BE2C (cell line): ENCODE measurements at places on chromosomes 2 and 18.

DNA sequence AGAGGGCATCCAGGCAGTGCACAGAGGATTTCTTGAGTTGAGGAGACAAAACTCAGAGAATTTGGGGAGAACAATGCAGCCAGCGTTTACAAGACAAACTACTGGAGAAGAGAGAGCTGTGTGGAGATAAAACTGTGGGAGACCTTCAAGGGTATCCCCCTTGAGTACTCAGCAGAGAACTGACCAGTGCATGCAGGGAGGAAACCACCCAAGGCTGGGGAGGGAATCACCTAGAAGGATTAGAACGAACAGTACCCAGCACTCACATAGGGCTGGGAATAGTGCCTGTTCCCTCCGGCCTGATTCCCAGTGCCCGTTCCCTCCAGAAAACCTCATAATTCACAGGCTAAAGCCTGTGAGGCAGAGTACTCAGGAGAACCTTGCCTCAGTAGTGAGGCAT, 61.9 kb upstream of the YPEL5 start:
- DNase-seq: no peak

GRCh38 chr2:131125195-131125757, 20.1 kb downstream of the PLEKHB2 start:
- DNase-seq: no peak

GRCh38 chr18:42532119-42532518, 577.1 kb downstream of the PIK3C3 start:
- DNase-seq: no peak

DNA sequence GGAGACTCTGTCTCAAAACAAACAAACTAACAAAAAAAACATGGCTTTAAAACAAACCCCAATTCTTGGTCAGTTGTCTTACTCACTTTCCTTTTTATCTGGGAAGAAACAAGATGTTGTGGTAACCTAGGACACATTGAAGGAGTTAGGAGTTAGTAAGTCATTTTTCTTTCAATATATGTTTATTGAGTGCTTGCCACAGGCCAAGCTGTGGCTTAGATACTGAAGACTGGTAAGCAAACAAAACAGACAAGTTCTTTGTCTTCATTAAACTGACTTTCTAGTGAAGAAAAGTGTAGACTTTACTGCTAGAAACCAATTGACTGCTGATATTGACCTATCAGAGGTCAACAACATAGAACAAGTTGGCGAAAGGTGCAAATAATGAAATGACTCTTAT, 1228.3 kb upstream of the FAM98A start:
- DNase-seq: no peak

DNA sequence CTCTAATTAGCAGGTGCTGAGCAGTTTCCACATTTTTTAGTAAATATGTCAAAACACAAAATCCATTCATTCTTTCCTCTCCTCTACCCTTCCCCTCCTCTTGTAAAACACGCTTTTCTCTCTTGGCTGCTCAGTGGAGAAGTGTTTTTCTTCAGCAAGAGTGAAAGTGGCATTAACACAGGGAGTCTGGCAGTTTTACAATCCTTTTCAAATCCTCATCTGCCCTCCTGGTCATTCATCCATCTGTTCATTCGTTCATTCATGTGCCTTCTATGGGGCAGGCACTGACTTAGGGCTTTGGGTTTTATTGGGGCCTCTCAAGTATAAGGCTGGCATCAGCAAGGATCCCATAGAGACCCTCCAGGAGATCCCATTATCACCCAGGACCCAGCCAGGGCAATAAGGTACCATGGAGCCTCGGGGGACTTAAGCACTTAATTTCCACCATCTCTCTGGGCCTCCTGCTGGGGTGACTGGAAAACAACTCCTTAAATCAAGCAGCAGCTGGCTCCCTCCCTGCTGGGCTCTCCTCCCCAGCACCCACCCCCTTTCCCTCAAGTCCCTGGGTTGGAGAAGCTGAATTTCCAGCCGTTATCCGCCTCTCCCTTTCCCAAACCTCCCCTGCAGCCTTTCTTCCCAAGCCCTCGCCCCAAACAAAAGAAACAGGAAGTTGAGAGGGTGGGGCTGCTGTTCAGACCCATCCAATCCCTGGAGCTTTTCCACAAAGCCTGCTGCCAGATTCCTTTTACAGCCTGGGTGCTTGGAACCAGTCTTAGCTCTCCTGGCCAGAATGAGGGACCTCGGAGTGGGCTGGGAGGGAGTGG, 32.6 kb downstream of the MARCHF4 start:
- DNase-seq: peak; percentile 38

DNA sequence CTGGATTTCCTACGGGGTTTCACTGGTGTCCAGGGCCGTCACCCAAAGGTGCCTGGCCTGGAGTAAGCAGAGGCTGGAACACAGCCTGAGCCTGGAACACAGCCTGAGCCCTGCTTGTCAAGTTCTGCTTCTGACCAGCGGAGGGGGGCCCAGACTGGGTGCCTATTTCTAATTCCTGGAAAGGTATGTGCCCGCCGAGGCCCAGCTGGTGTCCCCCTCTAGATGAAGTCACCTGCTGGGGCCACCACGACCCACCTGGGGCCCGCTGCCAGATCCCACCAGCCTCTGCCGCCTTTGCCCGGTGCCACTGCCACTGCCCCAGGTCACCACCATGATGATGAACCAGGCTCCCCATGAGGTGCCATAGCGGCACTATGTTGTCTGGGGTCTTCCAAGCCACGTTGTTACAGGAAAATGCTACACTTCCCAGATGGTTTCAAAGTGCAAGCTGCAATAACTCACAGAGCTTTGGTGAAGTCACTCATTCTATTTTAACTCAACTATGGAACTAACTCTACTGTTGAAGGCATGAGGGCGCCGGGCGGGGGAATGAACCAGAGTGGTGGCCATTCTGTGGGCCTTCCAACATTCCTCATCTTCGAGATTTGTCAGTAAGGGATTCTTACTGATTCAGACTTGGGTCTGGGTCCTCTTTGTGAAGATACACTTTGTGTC, 40.9 kb upstream of the LAPTM4A start:
- DNase-seq: no peak

DNA sequence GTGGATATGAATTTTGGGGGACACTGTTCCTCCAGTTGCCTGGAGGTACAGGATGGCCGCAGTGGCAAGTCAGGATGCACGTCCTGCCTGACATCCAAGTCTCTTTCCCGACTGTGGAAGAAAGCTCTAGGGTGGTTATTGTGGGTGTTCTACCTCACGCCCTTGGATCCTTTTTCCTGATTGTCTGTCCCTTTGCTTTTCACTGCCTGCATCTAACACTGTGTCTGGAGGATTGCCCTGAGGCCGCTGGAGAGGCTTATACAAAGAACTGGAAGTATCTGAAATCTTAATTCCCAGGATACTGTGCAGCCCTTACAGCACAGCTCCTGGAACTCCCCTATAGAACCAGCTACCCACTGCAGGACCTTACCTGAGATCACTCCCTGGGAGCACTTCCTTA, 250.5 kb downstream of the TFCP2L1 start:
- no peak for DNase-seq

DNA sequence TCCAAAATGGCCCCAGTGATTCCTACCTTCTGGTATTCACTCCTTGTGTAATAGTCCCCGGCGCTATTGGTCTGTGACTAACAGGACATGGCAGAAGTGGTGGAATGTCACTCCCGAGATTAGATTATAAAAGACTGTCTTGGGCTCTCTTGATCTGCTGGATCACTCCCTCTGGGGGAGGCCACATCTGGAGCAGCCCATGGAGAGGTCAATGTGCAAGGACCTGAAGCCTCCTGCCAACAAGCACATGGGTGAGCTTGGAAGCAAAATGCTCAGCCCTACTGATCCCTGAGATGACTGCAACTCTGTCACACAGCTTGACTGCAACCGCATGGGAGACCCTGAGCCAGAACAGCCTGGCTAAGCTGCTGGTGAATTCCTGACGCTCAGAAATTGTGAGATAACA, 94.3 kb upstream of the GLI2 start:
- no peak for DNase-seq

DNA sequence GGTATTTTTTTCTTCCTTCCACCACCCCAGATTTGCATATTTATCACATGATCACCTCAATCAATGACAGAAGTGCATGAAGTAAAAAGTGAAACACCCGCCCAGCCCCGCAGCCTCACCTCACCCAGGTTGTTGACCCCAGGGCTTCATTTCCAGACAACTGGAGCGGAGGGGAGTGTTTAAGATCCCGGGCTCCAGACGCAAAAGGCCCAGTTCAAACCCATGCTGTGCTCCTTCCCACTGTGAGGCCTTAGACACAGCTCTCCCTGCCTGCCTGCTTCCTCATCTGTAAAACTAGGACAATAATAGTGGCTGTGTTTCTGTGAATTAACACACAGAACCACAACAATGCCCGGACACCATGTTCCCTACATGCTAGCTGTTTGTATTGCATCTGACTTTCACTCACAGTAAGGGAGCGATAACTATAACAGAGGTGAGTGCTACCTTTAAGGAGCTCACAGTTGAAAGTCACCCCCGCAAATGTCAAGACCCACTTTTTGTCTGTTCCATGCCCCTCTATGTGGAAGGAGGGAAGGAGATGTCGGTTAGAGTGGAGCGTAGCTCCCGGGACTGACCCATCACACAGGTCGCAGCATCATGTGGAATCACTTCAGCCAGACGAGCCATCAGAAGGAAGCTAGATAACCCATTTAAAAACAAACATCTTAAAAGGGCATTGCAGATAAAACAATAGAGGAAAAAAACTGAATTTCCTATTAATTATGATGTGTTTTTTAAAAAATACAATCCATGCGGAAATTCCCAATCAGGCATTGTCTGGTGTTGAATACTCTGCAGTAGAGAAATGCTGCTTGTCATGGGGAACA, 77.5 kb upstream of the DAPL1 start:
- no peak for DNase-seq

- DNase-seq: no peak
These were observed 41.9 kb upstream of the C2orf66 start for GRCh38 chr2:196851088-196851487.

DNA sequence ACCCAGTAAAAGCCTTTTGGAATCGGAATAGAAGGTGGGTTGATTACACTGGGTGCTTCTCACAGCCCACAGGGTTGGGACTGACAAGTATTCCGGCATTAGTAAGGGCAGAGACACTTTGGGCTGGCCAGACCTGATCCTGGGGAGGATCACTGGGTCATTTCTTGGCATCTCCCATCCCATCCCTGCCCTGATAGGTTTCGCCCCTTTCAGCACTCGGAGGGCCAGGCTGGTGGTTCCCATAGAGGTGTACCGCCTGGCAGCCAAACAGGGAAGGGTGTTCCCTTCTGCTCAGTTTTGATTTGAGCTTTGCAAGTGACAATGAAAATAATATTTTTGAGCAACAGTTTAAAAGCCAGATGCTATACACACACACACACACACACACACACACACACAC, 37.3 kb downstream of the CYP1B1 start:
- DNase-seq: no peak

GRCh38 chr2:213251618-213252017, 32.6 kb upstream of the SPAG16 start:
- no peak for DNase-seq

DNA sequence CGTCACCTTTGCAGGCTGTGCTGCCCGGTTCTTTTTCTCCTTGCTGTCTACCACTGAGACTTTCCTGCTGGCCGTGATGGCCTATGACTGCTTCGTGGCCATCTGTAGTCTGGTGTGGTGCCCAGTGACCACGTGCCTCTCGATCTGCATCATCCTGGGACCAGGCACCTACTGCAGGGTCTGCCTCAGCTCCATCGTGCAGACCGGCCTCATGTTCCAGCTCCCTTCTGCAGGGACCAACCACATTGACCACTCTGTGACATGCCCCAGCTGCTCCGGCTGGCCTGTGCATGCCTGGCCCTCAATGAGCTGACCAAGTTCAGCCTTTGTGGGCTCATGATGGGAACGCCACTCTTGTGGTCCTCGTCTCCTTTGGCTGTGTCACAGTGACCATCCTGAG, 26.7 kb downstream of the COPS9 start:
- DNase-seq: no peak

DNA sequence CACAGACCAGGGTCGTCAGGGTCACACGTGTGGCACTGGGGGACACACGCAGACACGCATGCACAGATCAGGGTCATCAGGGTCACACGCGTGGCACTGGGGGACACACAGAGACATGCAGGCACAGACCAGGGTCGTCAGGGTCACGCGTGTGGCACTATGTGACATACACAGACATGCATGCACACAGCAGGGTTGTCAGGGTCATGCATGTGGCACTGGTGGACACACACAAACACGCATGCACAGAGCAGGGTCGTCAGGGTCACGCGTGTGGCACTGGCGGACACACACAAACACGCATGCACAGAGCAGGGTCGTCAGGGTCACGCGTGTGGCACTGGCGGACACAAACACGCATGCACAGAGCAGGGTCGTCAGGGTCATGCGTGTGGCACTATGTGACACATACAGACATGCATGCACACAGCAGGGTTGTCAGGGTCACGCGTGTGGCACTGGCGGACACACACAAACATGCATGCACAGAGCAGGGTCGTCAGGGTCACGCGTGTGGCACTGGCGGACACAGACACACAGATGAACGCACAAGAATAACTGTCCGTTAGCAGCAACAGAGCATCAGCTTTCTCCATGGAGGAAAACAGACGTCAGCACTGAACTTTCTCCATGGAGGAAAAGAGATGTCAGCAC, 34.9 kb downstream of the HDAC4 start:
- no peak for DNase-seq

DNA sequence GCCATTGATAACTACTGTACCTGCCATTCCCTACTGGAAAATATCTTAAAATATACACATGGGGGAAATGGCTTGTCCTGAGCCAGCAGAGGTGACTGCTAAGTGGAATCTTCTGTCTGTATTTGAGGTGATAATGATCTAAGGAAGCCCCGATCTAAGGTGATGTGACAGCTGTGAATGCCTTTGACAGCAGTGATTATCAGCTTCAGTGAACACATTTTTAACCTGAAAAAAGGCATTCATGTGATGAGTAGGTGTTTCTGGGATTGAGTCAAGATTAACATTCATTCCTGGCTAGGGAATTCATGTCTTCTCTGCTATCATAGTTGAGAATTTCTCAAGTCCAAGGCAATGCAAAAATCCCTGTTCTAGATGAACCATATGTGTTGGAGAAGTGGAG, 9.1 kb upstream of the MAPRE2 start:
- DNase-seq: no peak

DNA sequence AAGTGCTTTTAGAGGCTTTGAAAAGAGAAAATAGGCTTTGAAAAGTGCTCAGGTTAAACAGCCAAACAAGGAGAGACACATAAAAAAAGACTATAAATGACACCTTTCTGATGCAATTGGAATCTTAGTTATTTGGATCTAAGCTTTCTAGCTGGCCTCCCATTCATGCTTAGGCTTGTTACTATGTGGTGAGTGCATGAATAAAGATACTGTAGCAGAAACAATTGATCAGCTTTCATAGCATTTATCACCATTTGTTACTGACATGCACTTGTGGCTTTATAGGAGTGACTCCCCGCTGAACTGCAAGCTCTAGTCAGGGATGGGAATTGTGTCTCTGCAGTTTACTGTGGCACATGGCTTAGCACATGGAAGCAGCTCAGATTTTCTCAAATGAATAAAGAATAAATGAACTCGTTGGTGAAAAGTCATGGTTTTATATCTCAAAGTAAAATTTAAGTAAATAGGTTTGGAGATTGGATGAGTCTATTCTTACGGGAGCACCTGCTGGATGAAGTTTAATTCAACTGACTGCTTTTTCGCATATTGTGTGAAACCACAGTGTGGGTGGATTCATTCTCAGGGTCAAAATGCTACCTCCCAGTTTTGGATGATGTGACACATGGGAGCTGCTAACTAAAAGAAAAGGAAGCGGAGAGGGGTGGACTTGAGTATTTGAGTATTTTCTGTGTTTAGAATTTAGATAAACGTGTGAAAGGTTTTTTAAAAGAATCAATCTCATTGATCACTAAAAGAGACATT, 91.1 kb upstream of the NOL4 start:
- no peak for DNase-seq
